ENCODE measurements at places on chromosomes 5 and 9. TPM values are rescaled to one million over a fixed set of nuclear protein-coding genes. Genes with fewer than 3 reads are reported as not detected.

GRCh38 chr5:143155455-143155854 is 248.0 kb downstream of the NR3C1 start:
- no peak for DNase-seq

DNA sequence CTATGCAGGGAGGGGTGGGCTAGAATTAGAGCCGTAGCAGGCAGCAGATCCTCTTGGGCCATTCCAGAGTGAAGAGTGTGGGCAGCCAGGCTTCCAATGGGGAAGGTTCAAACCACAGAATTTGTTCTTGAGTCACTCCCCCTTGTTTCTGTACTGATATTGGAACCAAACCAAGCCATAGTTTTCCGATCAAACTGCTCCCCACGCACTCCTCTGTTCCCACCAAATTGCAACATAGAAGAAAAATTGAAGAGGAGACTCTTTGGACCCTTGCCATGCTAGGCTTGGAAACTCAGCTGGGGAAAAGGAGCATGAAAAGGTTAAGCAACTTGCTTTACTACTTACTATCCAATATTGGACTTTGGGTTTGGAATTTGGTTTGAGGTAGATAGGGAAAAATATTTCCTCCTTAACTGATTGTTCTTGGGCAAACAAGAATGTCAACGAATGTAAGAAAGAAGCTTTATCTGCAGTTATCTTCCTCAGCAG is 165.8 kb upstream of the NR3C1 start:
- no peak for DNase-seq

DNA sequence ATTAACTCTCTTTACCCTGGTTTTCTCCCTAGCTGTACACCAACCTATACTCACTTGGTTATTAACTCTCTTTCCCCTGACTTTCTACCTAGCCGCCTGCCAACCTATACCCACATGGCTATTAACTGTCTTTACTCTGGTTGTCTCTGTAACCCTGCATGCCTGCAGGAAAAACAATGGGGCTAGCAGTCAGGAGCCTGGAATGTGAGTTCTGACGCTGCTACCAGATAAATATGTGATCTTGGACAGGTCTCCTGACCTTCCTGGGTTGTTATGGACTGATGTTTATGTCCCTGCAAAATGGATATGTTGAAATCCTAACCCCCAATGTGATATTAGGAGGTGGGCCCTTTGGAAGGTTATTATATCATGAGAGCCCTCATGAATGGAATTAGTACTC is 119.2 kb downstream of the SMARCA2 start:
- DNase-seq: no peak

DNA sequence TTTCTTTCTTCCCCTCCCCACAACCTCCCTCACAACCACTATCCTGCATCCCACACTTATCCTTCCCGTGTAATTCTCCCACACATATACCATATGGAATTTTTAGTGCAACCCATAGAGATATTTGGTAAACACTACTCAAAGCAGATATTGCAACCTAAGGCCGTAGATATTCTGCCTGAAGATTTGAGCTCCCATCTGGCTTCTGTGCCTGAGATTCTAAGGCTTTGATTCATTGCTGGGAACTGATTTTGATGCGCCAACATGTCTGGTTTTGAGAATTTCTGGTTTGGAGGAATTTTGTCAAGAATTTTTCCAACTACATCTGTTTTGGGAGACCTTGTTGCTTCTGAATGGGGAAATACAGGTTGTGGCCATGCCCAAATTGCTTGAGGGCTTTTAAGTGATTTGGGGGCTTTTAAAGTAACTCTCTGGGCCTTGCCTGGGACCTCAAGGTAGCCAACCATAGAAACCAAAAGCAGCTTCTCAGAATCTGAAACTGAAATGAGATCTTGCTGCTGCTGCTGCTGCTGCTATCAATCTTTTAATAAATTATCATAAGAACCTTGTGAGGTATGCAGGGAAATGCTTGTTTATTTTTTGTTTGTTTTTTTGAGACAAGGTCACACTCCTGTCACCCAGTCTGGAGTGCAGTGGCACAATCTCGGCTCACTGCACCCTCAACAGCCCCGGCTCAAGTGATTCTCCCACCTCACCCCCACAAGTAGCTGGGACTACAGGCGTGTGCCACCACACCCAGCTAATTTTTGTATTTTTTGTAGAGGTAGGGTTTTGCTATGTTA is 36.2 kb downstream of the PLAC8L1 start:
- DNase-seq: no peak

- DNase-seq: no peak
Observed at GRCh38 chr5:90967851-90968250, 409.3 kb downstream of the ADGRV1 start.

DNA sequence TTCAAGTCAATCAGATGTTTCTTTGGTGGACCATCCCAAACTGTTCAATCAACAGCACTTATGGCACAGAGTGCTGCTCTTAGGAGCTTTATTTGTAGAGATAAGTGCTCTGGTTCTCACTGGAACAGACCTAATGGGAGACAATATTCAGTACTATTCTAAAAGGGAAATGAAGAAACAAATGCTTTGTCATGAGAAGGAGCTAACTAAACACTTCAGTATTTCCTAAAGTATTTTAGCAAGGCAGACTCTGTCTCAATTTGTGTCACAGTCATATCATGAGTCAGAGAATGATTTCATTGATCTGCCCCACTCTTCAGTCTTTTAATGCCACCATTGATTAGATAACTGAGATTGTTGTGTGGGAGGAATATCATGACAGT is 175.3 kb downstream of the SLF1 start:
- DNase-seq: peak; percentile 14

DNA sequence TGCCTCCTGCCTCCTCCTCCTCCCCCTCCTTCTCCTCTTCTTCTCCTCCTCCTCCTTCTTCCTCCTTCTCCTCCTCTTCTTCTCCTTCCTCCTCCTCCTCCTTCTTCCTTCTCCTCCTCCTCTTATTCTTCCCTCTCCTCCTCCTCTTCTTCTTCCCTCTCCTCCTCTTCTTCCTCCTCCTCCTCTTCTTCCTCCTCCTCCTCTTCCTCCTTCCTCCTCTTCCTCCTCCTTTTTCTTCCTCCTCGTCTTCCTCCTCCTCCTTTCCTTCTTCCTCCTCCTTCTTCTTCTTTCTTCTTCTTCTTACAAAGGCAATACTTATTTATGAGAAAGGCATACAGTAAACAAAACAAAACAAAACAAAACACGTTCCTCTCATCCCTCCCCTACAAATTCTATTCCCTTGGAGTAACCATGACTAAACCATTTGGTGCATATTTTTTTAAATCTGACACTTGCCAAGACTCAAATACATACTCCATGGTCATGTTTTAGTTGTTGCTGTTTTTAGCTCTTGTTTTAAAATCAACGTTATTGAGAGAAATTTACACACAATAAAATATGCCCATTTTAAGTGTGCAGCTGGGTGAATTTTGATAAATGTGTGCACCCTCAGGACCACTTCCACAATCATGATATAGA is 135.6 kb downstream of the FOXD1 start:
- DNase-seq: peak; percentile 52

- no peak for DNase-seq
Observed at GRCh38 chr5:6309949-6310348, 68.4 kb downstream of the MED10 start.

DNA sequence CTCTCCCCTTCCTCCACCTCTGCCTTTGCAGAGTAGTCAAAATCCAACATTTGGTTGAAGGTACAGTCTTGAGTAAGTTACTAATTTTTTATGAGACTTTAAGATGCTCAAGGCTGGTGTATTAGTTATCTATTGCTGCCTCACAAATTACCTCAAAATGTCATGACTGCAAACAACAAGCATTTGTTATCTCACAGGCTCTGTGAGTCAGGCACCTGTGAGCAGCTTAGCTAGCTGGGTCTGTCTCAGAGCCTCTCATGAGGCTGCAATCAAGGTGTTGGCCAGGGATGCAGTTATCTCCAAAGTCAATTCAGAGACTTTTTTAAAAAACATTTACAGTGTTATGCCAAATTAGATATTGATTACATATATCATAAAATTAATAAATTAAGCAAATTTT is 371.3 kb upstream of the RGMB start:
- DNase-seq: no peak

GRCh38 chr5:95886340-95887044 is 64.0 kb upstream of the GLRX start:
- DNase-seq: no peak

GRCh38 chr9:109476642-109477257 is 21.4 kb downstream of the PTPN3 start:
- no peak for DNase-seq

GRCh38 chr9:3410461-3410860 is 115.3 kb downstream of the RFX3 start:
- DNase-seq: no peak

DNA sequence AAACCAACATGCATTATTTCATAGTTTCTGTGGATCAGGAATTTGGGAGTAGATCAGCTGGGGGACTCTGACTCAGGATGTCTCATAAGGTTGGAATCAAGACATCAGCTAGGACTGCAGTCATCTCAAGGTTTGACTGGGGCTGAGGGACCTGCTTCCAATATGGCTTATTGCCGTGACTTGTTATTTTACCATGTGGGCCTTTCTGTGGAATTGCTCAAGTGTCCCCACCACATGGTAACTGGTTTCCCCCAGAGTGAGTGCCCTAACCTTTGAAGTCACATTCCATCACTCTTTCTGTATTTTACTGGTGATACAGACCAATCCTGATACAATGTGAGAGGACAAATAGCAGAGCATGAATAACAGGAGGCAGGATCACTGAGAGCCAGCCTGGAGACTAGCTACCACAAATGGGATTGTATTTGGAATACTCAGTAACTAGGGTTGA is 70.2 kb upstream of the ELL2 start:
- peak; percentile 18 for DNase-seq

DNA sequence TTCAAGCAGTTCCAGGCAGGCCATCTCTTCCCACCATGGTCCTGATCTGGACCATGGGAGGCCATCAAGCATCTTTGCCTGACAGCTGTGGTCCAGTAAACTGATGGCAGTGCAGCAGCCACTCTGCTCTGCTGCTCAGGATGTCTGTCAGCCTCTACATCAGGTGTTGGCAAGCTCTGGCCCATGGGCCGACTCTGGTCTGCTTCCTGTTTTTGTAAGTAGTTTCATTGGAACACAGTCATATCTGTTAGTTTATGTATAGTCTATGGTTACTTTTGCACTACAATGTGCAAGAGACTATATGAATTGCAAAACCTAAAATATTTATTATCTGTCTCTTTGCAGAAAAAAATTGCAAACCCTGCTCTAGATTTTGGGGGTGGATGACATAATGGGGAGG is 225.0 kb downstream of the KCTD16 start:
- DNase-seq: no peak

- no peak for DNase-seq
Observed at GRCh38 chr5:127826011-127826410, 122.8 kb downstream of the CCDC192 start.

DNA sequence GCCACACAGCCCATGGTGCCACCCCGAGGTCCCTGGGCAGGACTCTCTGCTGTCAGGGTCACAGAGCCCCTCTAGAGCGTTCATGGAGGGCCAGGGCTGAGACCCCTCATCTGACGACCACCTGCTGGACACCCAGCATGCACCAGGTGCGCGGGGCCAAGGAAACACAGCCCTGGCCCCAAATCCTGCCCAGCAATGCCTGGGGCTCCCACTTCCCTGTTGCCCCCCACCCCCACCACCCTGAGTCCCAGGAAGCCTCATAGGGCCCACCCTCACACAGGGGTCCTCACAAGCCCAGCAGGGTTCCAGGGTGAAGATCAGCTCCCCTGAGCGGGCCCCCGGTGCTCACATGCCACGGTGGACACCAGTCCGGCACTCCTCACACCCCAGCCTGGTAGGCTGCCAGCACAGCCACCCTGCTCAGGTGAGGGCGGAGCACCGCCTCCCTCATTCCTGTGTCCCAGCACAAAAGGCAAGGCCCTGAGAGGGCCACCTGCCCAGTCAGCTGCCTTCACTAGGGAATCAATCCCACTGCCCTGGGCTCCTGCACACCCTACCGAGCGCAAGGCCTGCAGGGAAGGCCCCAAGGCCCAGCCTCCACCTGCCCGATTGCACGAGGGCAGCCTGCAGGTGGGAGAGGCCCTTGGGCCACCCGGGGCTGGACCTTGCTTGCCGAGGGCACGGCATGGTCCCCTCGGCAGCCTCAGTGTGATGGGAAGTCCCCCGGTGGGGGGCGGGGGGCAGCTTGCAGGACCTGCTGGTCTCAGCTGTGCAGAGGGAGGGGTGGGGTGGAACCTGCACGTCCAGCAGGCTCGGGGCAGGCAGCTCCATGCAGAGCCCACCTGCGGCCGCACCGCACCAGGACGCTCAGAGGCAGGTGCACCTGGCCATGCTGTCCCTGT is 56.4 kb upstream of the UBAC1 start:
- peak; percentile 66 for DNase-seq

- peak; percentile 98 for DNase-seq
Observed at GRCh38 chr9:34578241-34579103, 11.1 kb downstream of the CNTFR start.

DNA sequence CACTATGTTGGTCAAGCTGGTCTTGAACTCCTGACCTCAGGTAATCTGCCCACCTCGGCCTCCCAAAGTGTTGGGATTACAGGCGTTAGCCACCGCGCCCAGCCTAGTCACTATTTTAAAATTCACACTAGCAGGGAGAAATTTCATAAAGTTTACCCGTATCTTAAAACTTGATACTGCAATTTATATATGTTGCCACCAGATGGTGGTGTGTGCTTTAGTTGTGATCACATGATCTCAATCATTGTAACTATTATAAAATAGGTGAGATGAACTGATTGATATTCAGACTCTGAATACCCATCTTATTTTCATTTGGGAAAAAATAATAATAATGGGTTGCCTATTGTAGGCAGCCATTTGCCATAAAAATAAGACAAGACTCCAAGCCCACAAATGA is 1330.4 kb upstream of the WWC1 start:
- no peak for DNase-seq

DNA sequence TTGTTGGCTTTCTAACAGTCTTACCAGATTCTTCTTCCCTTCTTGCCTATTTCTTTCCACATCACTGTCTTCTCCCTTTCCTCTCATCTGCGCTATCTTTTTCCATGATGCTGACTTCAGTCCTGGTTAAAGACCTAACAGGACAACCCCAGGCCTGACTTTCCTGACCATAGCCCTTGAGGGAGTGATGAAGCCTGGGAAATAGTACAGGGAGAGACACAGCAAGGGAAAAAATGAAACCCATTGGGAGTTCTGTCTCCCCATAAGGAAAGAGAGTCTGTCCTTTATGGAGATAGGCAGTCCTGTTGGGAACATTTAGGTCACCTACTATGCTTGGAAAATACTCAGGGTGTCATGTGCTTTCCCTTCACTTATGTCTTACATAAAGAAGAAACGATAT is 92.7 kb downstream of the GIN1 start:
- no peak for DNase-seq

GRCh38 chr5:138695781-138696180 is 57.4 kb upstream of the CTNNA1 start:
- no peak for DNase-seq

TNIP1 gene
- 66.3 TPM for total RNA-seq

SLC6A19 gene
- total RNA-seq: not detected

NME5 gene
- total RNA-seq: 5.9 TPM

ENTPD2 gene
- not detected for total RNA-seq

FBP1 gene
- not detected for total RNA-seq

PKD2L2 gene
- under 0.01 TPM for total RNA-seq

PAPPA gene
- 86.9 TPM for total RNA-seq

PRR7 gene
- 10.0 TPM for total RNA-seq

SLC36A2 gene
- not detected for total RNA-seq

GADD45G gene
- total RNA-seq: 0.88 TPM

PCDHGB4 gene
- total RNA-seq: 15.9 TPM

TSC1 gene
- total RNA-seq: 68.4 TPM

LCN1 gene
- total RNA-seq: not detected

All from osteoblast (primary cell).